ENCODE measurements at places on chromosomes 4 and X.

GRCh38 chr4:154551872-154552686 lies 1.9 kb upstream of the PLRG1 start:
- DNase-seq: peak; percentile 72

GRCh38 chr4:127832585-127832984 lies 48.1 kb upstream of the PLK4 start:
- no peak for DNase-seq

DNA sequence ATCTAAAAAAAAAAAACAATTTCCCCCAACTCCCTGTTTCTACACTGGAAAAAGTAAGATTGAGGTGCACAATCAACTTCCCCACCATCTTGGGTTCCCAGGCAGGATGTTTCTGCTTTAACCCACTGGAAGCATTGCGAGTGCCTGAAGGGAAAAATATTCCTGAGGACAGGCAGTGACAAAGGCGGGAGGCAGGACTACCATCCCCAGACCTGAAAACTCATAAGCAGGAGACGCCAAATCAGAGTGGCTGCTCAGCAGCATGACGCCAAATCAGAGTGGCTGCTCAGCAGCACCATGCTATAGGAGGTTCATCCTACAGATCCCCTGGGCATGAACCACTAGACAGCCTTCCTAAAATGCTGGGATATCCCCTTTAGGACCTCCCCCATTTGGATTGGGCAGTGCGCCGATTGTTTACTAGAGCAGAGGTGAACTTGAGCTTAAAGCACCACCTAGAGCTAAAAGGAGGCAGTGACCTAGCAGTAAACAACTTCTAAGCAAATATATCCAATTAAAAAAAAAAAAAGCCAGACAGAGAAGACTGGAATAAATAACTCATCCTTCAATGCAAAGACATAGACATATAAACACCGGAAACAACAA lies 35.0 kb upstream of the GK start:
- no peak for DNase-seq

DNA sequence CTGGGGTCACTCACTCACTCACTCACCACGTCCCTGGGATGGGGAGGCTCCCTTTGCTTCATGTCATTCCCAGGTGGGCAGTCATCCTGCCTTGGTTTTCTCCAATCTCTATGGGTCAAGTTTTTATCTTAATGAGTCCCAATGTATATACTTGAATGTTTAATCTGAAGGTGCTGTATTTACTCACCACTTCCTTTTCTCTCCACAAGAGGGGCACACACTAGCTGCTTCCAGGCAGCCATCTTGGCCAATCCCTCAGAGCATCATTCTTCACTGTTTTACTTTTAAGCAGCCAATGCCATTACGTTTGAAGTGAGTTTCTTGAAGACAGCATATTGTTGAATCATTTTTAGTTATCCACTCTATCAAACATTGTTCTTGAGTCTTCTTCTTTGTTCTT lies 153.4 kb upstream of the ARSJ start:
- no peak for DNase-seq

DNA sequence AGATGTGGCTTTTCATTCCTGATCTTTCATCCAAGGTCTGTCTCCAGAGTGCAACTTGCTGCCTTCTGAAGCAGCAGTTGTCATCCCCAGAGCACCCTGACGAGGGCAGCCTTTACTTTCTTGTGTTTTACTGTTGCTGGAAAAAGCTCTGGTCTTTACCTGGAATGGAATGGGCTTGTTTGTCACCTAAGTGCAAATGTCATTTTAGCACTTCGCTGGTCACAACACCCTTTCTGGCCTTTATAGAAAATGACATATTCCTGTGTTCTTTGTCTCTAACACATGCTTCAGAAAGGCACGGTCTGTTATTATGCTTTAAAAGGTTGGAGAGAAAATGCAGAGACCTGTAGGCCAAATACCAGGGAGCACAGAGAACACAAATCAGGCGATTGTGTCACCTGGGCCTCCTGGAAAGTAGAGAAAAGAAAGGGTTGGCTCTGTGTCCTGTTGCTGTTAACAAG lies 332.7 kb upstream of the IGFBP7 start:
- no peak for DNase-seq

DNA sequence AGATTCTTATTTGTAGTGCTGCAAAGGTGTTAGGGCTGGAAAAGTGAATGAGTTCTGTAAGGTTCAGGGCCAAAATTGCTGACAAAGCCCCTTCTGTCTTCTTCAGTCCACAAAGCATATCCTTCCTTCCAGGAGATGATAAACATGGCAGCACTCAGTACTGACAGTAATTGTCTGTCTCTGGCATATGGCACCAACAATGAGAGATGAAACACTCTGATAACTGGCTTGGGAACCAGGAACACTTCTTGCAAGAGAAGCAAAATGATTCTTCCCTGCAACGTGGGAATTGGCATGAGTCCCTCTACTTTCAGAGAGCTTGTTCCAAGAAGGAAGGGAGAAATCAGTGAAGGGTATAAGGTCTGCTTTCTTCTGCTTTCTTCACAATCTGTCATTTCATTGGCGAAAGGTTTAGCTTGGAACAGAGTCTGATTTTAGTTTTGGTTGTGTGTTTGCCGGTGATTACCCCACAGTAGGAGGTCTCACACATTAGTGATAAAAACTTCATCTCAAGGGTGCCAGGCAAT lies 963.3 kb downstream of the NLGN4X start:
- DNase-seq: no peak

DNA sequence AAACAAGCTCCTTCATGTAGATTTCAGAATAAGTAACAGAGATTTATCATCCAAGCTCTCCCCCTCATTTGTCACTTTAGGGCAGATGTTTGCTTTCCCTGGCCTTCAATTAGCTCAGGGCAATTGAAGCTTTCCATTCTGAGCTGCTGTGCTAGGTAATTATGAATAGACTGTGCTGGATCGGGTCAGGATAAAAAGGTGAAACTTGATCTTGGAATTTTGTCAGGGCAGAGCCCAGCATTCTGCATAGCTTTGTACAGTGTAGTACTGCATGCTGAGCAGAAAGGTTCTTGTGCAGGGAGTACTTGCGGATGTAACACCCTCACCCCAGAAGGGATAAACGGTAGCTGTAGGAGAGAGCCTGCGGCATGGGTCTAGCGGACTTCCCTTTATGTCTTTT lies 64.0 kb upstream of the CLDN34 start:
- no peak for DNase-seq

DNA sequence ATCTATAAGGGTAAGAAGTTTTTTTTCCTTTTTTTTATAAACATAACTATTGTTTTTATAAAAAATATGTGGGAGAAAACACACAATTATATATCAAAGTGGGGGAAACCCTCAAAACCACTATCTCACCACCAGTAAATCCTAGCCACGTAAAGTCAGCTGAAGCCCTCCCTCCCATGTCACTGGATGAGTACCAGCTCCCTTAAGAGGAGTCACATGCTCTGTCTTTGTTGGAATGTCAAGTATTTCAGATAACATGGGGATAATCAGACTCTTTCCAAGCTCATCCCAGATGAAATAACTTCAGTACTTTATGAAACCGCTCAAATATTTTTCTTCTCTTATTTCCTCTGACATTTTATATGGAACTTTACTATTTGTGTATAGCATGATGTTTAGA lies 2.4 kb downstream of the MYOZ2 start:
- DNase-seq: no peak

DNA sequence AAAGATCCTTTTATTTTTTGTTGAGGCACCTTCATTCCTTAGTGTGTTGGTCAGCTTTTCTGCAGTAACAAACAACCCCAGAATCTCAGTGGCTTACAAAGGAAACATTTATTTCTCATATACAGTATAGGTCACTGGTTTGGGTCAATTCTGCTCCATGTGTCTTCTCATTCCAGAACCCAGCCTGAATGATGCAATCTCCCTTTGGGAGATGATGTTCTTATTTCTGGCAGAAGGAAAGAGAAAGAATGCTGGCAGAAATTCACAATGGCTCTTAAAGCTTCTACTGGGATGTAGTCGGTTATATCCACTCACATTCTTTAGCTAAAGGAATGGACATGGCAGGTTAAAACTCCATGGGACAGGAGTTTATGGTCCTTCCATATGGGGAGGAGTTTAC lies 42.3 kb downstream of the IDS start:
- no peak for DNase-seq

- peak; percentile 7 for DNase-seq
These were observed 74.3 kb upstream of the TEX13D start for GRCh38 chrX:124257924-124258702.

GRCh38 chrX:13599491-13599890 lies 30.1 kb downstream of the EGFL6 start:
- DNase-seq: no peak

DNA sequence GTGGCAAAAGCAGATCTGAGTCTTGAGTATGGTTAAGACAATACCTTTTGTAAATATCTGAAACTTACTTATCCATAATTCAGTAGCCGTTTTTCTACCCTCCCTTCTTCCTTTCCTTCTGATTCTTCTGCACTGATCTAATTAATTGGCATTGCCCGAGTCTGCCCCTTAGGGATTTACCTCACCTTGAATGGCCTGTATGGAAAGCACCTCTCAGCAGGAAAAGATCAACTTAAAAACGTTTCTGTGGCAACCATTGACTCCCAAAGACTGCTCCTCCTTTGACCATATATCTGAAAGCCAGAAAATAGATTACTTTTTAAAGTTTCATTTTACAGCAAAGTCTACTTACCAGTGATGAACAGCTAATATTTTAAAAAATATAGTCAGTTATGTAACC lies 496.5 kb upstream of the LCORL start:
- DNase-seq: no peak

DNA sequence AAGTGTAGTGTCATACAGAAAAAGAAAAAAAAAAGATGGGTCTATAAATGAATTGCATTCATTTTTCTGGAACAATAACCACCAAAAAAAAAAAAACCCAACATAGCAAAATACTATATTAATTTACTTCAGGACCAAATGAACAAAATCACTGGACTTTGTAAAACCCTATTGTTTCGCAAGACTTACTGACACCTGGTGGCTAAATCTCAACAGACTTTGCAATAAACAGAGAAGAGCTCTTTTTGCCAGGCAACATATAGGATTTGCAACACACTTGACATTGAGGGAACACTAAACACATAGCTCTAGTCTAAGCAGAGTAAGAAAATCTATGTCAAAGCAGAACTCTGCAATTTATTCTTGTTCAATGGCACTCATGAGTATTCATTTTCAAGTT lies 990.2 kb downstream of the STPG2 start:
- no peak for DNase-seq

GRCh38 chrX:19832191-19832965 lies 55.0 kb downstream of the SH3KBP1 start:
- no peak for DNase-seq

- no peak for DNase-seq
These were observed 58.2 kb upstream of the DUSP21 start for GRCh38 chrX:44785652-44786051.

DNA sequence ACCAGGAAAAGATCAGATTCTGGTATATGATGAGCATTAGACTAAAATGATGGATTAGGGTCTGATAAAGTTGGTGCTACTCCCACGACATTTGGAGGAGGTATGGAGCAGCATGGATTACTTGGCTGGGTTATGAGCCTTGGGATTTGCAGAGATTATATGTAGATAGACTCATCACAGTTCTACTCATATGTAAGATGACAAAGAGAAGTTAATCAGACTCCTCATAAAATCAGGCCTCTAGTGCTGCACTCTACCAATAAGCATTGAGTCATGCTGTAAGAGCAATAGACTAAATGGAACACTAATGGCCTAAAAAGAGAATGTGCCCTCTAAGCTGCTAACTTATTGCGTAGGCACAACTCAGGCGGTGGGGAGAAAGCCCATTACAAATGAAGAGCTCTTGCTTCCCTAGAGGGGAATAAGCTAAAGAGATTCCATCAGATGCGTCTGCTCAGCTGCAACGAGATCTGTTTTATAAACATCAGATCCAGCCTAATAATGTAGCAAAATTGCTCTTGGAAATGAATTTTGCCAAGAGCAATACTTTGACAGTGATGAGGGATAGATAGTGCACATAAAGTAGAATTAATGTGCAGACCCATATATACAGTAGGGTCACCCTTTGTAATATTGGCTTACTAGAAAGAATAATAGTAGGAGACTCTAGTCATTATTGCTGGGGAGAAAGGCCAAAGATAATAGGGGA lies 17.5 kb downstream of the LIAS start:
- no peak for DNase-seq
